ENCODE measurements at places on chromosomes 3 and 15. TPM values are rescaled to one million over a fixed set of nuclear protein-coding genes. Genes with fewer than 3 reads are reported as not detected.

DNA sequence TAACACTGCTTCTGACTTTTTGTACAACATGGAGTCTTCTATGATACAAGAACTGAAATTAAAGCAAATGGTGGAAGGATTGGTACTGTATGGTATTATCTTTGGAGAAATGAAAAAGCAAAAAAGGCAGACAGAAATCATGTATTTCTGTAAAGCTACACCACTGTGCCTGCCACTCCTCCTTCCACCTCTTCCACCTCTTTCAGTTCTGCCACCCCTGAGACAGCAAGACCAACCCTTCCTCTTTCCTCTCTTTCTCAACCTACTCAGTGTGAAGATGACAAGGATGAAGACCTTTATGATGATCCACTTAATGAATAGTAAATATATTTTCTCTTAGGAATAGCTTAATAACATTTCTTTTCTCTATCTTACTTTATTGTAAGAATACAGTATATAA is 57.0 kb downstream of the CD200 start:
- DNase-seq = no peak

- no peak for DNase-seq
These were observed 116.7 kb downstream of the NR1I2 start for GRCh38 chr3:119898478-119899191.

C2CD4A gene
- 1.1 TPM for total RNA-seq

GRCh38 chr15:60695713-60696522 is 217.0 kb upstream of the ICE2 start:
- DNase-seq = no peak

DNA sequence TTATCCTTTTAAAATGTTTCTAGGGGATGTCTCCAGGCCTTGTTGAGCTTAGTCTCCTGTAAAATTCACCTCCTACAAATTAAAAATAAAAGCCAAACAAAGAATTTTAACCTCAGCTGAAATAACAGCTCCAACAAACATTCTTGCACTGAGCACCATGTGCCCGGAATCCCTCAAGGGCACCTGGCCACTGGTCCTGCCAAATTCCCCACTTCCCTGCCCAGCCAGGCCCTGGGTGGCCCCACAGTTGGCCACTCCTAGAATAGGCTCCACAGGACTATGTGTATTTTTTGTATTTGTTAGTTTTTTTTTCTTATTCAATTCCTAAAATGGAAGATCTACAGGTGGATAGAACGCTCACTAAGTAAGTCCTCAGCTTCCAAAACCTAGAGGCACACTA is 33.1 kb upstream of the PLA2G4E start:
- DNase-seq = no peak

GRCh38 chr3:43010638-43011037 is 31.5 kb downstream of the GASK1A start:
- no peak for DNase-seq

GRCh38 chr3:60756241-60757030 is 494.8 kb downstream of the FHIT start:
- no peak for DNase-seq

Measured in endothelial cell of umbilical vein (primary cell).